ENCODE measurements at places on chromosomes 7 and 10. TPM values are rescaled to one million over a fixed set of nuclear protein-coding genes. Genes with fewer than 3 reads are reported as not detected.

AFAP1L2 gene
- total RNA-seq: 1.6 TPM

TMEM273 gene
- total RNA-seq: 58.0 TPM

JCAD gene
- 0.02 TPM for total RNA-seq

AKR1C2 gene
- not detected for total RNA-seq

MYL7 gene
- total RNA-seq: not detected

AGR2 gene
- total RNA-seq: not detected

TMEM196 gene
- not detected for total RNA-seq

ENO4 gene
- total RNA-seq: not detected

SPDYE2 gene
- not detected for total RNA-seq

DNA sequence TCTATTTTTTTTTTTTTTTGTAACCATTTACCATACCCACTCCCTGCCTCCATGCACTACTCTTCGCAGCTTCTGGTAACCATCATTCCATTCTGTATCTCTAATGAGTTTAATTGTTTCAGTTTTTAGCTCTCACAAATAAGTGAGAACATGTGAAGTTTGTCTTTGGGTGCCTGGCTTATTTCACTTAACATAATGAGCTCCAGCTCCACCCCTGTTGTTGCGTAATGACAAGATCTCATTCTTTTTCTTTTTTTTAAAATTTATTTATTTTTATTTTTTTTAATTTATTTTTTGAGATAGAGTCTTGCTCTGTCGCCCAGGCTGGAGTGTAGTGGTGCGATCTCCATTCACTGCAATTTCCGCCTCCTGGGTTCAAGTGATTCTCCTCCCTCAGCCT lies 142.3 kb upstream of the PCLO start:
- H3K27me3 ChIP-seq: no peaks in the 10 kb centered on the region
- no peak overlapping the region for H3K27ac ChIP-seq
- H3K4me3 ChIP-seq: no peak overlapping the region
- H3K4me1 ChIP-seq: no peaks in the 10 kb centered on the region
- no peaks in the 10 kb centered on the region for H3K36me3 ChIP-seq

- no peak for DNase-seq
- peaks cover 6% of the 10 kb centered on the region for H3K27me3 ChIP-seq
- no peak overlapping the region for H3K27ac ChIP-seq
These were observed 194.4 kb upstream of the C7orf33 start for GRCh38 chr7:148395990-148396716.

DNA sequence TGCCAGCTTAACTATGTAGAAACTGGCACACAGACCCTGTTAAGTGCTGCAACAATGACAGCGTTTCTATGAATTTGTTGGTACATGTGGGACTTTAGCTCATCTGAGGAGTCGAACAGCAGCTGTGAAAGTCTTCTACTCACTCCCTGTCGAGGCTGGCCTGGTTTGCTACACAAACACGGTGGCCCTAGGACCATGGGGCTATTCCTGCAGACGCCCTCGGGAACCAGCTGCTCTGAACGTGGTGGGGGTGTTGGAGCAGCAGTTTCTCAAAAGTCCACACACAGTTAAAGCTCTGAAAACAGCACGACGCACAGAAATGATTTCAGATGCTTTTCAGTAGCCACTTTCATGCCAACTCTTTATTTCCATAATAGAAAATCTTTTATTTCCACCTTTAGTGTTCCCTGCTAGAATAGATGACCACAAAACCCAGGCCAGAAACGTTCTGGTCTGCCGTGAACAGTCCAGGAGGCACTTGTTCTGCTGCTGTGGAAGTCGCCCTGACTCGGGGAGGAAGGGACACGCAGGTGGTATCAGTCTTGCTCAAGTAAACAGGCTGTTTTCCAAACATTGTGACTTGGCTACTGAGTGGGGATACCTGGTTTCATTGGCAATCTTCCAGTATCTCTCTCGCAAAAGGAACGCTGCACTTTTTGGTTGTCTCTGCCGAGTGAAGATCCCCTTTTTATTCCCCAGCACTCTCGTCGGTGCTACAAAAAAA lies 21.5 kb downstream of the GUSB start:
- no peaks in the 10 kb centered on the region for H3K4me1 ChIP-seq
- no peak overlapping the region for H3K27ac ChIP-seq
- no peaks in the 10 kb centered on the region for H3K27me3 ChIP-seq
- peaks cover 27% of the 10 kb centered on the region for H3K36me3 ChIP-seq
- no peak for DNase-seq

GRCh38 chr7:102927312-102927933 lies 14.6 kb downstream of the LRRC17 start:
- H3K27ac ChIP-seq: no peak overlapping the region
- no peaks in the 10 kb centered on the region for H3K36me3 ChIP-seq
- H3K4me1 ChIP-seq: no peaks in the 10 kb centered on the region
- H3K4me3 ChIP-seq: no peak overlapping the region

- no peaks in the 10 kb centered on the region for H3K27me3 ChIP-seq
- peak overlapping the region; percentile 58 for H3K4me3 ChIP-seq
- no peak overlapping the region for H3K27ac ChIP-seq
- peaks cover 21% of the 10 kb centered on the region for H3K4me1 ChIP-seq
- DNase-seq: no peak
These were observed 134.1 kb upstream of the GDF10 start for GRCh38 chr10:47165711-47166404.

- no peak for DNase-seq
- peaks cover 23% of the 10 kb centered on the region for H3K4me1 ChIP-seq
- no peaks in the 10 kb centered on the region for H3K36me3 ChIP-seq
- H3K27me3 ChIP-seq: peaks cover 35% of the 10 kb centered on the region
- H3K4me3 ChIP-seq: peak overlapping the region; percentile 50
These were observed 1.4 kb downstream of the PODXL start for GRCh38 chr7:131554880-131555516.

GRCh38 chr7:41403291-41403690 lies 299.6 kb downstream of the INHBA start:
- H3K27ac ChIP-seq: no peak overlapping the region
- no peak overlapping the region for H3K4me3 ChIP-seq
- DNase-seq: no peak
- no peaks in the 10 kb centered on the region for H3K36me3 ChIP-seq

- H3K27me3 ChIP-seq: no peaks in the 10 kb centered on the region
- no peak for DNase-seq
- no peak overlapping the region for H3K4me3 ChIP-seq
- no peaks in the 10 kb centered on the region for H3K4me1 ChIP-seq
These were observed 95.7 kb downstream of the CTTNBP2 start for GRCh38 chr7:117777335-117778142.

DNA sequence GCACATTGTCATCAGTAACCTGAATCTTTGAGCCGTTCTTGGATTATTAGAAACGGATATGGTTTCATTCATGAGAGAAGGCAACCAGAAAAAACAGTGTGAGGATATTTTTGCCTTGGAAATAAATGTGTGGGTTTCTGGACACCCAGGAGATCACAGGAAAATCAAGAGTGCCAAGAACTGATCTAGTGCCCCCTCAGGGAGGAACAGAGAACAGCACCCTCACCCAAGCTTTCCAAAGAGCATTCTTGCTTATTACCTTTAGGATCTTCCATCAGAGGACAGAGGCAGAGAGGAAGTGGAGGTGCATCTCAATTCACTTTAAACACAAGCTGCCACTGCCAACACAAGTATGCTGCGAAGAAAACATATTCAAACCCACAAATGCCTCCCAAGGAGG lies 851.5 kb upstream of the COBL start:
- no peaks in the 10 kb centered on the region for H3K36me3 ChIP-seq
- H3K4me3 ChIP-seq: no peak overlapping the region
- DNase-seq: no peak
- no peaks in the 10 kb centered on the region for H3K27me3 ChIP-seq

GRCh38 chr10:8544057-8544380 lies 489.5 kb downstream of the GATA3 start:
- no peak overlapping the region for H3K27ac ChIP-seq
- peaks cover 3% of the 10 kb centered on the region for H3K4me1 ChIP-seq
- DNase-seq: no peak
- H3K4me3 ChIP-seq: no peak overlapping the region

- H3K27me3 ChIP-seq: peaks cover 6% of the 10 kb centered on the region
- no peaks in the 10 kb centered on the region for H3K4me1 ChIP-seq
- DNase-seq: no peak
- no peak within 1 kb of the TSS for H3K27ac ChIP-seq
These were observed at the start of gene PLXDC2 for GRCh38 chr10:19816411-19817230. Gene PLXDC2 (plus strand): TSS chr10:19816432.

DNA sequence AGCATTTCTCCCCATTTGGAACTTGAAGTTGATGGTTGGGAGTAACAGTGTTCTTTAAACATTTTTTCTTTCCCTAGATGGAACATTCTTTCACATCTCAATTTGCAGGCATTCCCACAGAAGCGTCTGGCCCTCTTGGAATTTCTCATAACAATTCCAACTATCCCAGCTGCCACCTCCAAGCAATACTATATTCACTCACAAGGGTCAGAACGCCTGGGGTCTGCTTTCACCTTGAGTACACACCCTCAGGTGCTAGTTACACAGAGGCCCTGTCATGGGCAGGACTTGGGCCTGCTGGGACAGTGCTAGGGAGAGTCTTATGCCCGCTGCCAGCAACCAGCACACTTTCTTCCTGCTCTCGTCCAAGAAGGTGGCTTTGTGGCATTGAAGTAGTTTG lies 136.5 kb downstream of the JCAD start:
- H3K27me3 ChIP-seq: no peaks in the 10 kb centered on the region
- no peaks in the 10 kb centered on the region for H3K36me3 ChIP-seq
- H3K4me1 ChIP-seq: no peaks in the 10 kb centered on the region

DNA sequence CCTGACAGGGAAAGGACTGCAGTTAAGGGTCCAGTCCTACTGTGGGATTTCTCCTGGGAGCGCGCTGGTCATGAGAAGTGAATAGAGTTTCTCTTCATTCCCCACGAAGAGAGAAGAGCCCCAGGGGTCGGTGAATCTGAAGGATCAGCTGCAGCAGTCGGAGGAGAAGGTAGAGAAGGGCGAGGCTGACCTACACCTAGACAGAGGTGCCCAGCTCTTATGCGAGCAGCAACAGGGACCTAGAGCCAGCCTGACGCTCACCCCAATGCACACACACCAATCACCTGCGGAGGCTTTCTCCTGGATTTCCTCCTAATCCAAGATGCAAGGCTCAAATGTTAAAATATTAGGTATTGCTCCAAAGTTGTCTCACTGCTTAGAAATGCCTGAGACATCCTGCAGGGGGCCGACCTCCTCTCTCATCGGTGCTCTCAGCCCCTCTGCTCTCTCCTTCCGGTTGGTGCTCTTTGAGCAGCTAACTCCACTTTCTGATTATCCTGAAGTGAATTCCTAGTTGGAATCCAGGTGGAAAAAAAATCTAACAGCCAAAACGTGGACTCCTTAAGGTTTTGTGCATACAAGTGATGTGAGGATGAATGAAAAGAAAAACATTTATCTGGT lies 176.4 kb downstream of the AHR start:
- H3K4me1 ChIP-seq: no peaks in the 10 kb centered on the region
- H3K27ac ChIP-seq: no peak overlapping the region
- H3K4me3 ChIP-seq: no peak overlapping the region
- DNase-seq: no peak

DNA sequence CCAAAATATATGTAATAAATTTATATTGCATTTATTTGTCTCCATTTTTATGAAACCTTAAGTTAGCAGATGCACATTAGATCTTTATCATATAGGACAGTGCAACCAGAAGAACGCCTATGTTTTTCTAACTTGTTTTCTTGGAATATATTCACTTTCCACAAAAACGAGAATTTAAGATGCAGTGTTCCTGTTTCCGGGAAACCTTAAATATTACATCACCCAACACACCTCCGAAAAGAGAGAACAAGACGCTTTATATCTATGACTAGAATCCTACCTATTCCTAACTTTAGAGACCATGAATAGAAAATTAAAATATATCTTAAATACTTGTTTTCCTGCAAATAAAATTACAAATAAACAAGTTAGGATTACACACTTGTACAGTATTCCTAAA lies 1.9 kb downstream of the EZH2 start:
- DNase-seq: no peak
- peaks cover 11% of the 10 kb centered on the region for H3K4me1 ChIP-seq

DNA sequence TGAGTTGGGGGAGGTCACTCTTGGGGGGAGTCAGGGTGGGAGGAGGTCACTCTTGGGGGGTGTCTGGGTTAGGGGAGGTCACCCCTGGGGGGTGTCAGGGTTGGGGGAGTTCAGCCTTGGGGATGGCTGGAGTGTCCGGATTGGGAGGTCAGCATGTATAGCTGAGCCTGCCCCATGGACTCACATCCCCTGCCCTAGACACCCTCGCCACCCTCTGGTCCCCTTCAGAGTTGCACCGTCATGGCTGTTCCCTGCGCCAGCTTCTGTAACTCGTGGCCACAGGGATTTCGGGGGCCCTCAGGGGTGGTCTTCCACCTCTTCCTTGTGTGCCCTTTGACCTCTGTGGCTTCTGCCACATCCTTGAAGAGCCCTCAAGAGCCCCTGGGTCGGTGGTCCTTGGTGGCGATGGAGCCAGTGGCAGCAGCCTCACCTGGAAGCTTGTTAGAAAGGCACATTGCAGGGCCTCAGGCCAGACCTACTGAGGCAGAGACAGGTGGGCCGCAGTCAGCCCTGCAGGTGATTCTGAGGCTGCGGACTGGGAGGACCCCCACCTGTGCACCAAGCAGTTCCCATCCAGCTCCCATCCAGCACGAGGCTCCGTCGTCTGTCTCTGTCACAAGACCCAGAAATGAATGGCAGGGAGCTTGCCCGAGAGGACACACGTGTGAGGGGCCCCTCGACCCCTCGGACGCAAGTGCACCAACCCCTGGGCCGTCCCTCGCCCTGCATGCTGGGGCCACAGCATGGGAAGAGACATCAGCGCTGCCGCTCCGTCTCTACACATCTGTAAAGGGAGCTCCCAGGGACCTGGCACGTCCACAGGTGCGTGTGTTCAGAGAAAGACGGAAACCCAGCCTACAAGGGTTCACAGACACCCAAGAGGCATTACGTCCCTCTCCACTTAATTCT lies 44.7 kb upstream of the SUN1 start:
- H3K27me3 ChIP-seq: no peaks in the 10 kb centered on the region
- peaks cover 4% of the 10 kb centered on the region for H3K4me1 ChIP-seq
- no peak overlapping the region for H3K27ac ChIP-seq
- no peak overlapping the region for H3K4me3 ChIP-seq
- H3K36me3 ChIP-seq: no peaks in the 10 kb centered on the region
- DNase-seq: no peak
